ENCODE measurements at places on chromosomes 4 and X.

- DNase-seq: no peak
These were observed 276.4 kb downstream of the RPA4 start for GRCh38 chrX:97159916-97160800.

- no peak for DNase-seq
These were observed 20.0 kb downstream of the HCCS start for GRCh38 chrX:11131146-11131545.

DNA sequence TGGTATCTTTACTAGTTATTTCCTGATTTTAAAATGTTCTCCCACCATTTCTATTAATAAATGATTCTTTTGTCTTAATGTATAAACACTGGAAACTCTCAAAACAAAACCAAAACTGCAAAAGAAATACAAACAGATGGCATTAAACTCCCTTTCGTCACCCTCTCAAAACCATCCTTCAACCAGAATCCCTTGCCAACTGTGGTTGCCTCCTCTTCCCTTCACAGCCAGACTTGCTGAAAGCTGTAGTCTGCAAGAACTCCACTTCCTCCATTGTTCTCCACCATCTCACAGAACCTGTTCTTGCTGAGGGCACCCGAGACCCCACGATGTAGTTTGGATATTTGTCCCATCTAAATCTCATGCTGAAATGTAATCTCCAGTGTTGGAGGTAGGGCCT lies 96.5 kb downstream of the WWC2 start:
- no peak for DNase-seq

GRCh38 chr4:5019796-5020195 lies 538 bp upstream of the CYTL1 start:
- no peak for DNase-seq

- DNase-seq: no peak
These were observed 77.1 kb downstream of the SLC9A7 start for GRCh38 chrX:46681849-46682248.

DNA sequence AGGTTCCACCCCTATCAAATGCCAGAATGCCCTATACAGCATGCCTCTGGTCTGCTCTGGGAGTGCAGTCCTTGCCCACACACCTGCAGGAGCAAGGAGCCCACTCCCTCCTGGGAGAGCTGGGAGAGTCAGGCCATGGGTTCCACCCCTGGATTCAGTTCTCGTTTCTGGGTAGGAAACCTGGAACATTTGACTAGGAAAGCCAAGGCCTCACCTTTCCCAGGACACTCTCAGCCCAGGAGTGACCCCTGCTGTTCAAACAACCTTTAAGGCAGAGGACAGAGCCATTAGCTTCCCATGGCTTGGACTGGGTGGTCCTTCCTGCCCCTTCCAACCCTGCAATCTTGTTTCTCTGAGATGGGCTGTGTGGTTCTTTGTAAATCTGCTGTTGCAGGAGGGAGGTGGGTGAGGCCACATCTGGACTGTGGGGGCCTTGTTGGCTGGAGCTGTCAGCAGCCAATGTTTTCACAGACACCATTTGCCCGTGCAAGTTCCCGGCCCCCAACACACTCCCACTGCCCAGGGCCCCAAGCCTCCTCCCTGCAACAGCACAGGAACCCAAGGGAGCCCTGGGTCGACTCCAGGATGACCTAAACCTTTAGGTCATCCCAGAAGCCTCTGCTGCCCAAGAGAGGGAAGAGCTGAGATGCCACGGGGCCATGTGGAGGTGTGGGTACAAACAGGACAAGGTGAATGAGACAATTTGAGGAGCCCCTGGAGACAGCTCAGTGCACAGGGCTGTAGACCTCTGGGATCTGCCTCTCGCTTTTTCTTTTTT lies 104.4 kb downstream of the PJA1 start:
- DNase-seq: no peak

DNA sequence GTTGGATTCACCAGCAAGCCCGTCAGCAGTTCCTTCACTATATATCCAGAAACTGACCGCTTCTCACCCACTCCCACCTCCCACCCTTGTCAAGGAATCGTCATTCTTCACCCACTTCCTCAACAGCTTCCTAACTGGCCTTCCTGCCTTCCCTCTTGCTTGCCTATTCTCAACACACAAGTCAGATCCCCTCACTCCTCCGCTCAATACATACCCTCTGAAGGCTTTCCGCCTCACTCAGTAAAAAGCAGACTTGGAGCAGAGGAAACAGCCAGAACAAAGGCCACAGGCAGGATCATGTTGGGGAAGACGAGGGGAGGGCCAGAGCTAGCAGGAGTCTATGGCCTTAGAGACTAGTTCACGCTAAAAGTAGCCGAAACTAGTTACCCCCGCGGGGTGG lies 23.7 kb downstream of the RWDD4 start:
- no peak for DNase-seq

GRCh38 chr4:141121101-141121500 lies 12.2 kb downstream of the RNF150 start:
- DNase-seq: no peak

All from mesenteric fat pad (tissue), 1 donor.